Astrocyte of the spinal cord (primary cell): ENCODE measurements at places on chromosomes 4 and X.

DNA sequence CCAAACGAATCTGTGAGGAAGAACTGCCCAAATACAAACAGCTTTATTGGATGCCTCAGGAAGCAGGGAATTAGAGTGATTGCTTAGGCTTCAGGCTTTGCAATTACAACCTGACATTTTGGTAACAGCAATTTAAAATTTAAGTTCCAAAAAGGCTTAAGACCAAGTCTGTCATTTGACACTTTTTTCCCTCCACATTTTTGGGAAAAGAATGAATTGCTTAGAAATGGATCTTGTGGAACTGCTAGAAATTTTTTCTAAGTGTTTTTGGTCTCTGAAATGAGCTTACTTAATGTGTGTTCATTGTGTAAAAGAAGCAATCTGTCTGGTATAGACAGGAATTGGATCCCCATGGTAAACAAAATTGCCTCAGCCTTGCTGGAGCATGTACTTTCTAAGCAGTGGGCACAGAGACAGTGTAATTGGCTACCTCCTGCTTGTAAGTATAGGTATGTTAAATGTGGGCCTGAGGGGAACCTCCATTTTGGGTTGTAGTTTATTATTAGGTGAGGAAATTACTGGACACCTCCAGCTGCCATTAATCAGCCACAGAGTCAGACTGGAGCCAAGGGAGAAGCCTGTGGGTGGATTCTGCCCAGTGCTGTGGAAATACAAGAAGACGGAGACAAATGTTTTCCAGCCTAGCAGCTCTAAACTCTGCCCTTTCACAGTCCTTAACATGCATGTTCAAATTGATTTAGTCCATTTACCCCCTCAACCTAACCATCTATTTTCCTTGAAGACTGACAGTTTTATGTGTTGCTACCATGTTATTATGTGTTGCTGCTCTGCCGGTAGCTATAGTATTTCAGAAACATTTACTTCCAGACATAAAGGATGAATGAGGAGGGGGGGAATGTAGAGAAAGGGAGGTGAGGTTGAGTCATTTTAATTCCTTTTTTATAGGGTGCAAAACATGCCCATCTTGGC, 473.0 kb downstream of the SPRY1 start:
- DNase-seq = no peak

DNA sequence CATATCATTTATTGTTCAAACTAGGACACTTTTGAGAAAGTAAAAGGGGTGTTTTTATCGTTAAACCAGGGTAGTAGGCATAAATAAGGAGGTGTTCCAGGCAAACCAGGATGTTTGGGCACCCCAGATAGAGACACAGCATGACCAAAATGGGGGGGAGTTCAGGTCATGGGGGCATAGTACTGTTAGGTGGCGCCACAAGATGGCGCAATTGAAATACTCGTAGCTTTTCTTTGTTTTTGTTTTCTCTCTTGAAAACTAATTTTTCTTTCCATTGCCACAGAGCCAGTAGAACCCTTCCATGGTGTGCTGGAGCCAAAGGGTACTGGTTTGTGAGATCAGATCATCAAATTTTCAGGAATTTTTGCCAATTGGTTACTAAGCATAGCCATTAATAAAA, 283.4 kb downstream of the BCOR start:
- no peak for DNase-seq

DNA sequence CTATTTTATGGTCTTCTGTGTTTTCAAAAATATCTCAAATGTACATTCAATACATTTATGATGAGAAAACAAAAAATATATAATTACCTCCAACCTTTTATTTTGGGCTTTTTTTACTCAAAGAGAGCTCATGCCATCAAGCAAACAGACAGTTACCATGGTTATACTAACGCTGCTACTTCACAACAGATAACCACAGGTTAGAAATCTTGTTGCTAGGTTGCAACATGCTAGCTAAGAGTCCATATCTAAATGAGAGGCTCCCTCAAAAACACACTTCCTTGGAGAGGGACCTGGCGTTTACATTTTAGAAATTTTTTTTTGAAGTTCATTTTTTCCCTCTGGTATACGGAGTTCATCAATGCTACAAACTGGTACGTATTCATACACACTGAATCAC, 44.3 kb downstream of the TBC1D9 start:
- DNase-seq = no peak

DNA sequence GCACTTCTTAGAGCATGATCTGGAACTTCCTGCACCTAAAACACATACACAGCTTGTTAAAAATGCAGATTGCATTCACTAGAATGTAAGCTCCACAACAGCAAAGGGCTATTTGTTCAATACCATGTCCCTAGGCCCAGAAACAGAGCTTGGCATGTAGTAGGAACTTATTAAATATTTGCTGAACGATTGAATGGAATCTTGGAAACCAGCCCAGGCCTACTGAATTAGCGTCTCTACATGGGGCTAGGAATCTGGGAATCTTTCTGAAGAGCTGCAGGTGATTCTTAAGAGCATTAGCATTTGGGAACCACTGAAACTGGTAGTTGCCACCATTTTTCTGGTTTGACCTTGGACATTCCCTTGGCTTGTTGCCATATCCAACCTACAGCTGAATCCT, 234.1 kb downstream of the STIM2 start:
- DNase-seq = no peak

GRCh38 chrX:9662148-9662547, 103.5 kb downstream of the GPR143 start:
- DNase-seq = peak; percentile 53

- DNase-seq = no peak
These were observed 87.3 kb downstream of the GPR143 start for GRCh38 chrX:9678215-9678965.

GRCh38 chr4:79362626-79363025, 36.8 kb upstream of the NAA11 start:
- no peak for DNase-seq
